ENCODE measurements at places on chromosomes 5 and 9. TPM values are rescaled to one million over a fixed set of nuclear protein-coding genes. Genes with fewer than 3 reads are reported as not detected.

GRCh38 chr9:120902569-120903535, 23.7 kb downstream of the TRAF1 start:
- no peaks in the 10 kb centered on the region for H3K27me3 ChIP-seq
- H3K27ac ChIP-seq, result no peak overlapping the region
- H3K36me3 ChIP-seq, result peaks cover 49% of the 10 kb centered on the region
- H3K4me3 ChIP-seq, result no peak overlapping the region

- H3K27me3 ChIP-seq, result no peaks in the 10 kb centered on the region
- H3K4me1 ChIP-seq, result no peaks in the 10 kb centered on the region
- H3K4me3 ChIP-seq, result no peak overlapping the region
These were observed 46.2 kb upstream of the FSD1L start for GRCh38 chr9:105401651-105402050.

- no peaks in the 10 kb centered on the region for H3K4me1 ChIP-seq
- no peaks in the 10 kb centered on the region for H3K27me3 ChIP-seq
- no peaks in the 10 kb centered on the region for H3K36me3 ChIP-seq
- H3K4me3 ChIP-seq, result no peak overlapping the region
- peak overlapping the region; percentile 5 for H3K27ac ChIP-seq
- DNase-seq, result no peak
These were observed 135.2 kb downstream of the MPDZ start for GRCh38 chr9:13144166-13144775.

GRCh38 chr9:121686930-121687541, 35.6 kb downstream of the DAB2IP start:
- no peak overlapping the region for H3K4me3 ChIP-seq
- H3K27me3 ChIP-seq, result no peaks in the 10 kb centered on the region
- DNase-seq, result peak; percentile 47
- no peaks in the 10 kb centered on the region for H3K36me3 ChIP-seq

- H3K4me1 ChIP-seq, result no peaks in the 10 kb centered on the region
- no peaks in the 10 kb centered on the region for H3K27me3 ChIP-seq
- no peak overlapping the region for H3K27ac ChIP-seq
- DNase-seq, result no peak
These were observed 192.4 kb upstream of the PUM3 start for GRCh38 chr9:3036333-3036700.

DNA sequence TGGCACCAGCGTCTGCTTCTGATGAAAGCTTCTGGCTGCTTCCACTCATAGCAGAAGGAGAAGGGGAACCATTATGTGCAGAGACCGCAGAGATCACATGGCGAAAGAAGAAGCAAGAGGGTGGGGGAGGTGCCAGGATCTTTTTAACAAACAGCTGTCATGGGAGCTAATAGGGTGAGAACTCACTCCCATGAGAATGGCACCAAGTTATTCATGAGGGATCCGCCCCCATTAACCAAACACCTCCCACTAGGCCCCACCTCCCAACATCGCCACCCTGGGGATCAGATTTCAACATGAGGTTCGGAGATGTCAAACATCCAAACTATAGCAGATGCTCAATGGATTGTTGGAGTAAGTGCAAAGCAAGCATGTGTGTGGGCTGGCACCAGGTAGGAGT, 125.8 kb upstream of the SLIT3 start:
- no peaks in the 10 kb centered on the region for H3K4me1 ChIP-seq
- no peaks in the 10 kb centered on the region for H3K36me3 ChIP-seq
- H3K4me3 ChIP-seq, result no peak overlapping the region
- DNase-seq, result no peak

GRCh38 chr5:76529464-76530344, 93.5 kb downstream of the F2RL2 start:
- DNase-seq, result no peak
- H3K27me3 ChIP-seq, result no peaks in the 10 kb centered on the region
- no peak overlapping the region for H3K27ac ChIP-seq
- H3K4me3 ChIP-seq, result no peak overlapping the region
- no peaks in the 10 kb centered on the region for H3K36me3 ChIP-seq
- H3K4me1 ChIP-seq, result no peaks in the 10 kb centered on the region

- H3K27me3 ChIP-seq, result no peaks in the 10 kb centered on the region
- no peak overlapping the region for H3K4me3 ChIP-seq
- H3K27ac ChIP-seq, result peak overlapping the region; percentile 26
These were observed 105.3 kb upstream of the FCN2 start for GRCh38 chr9:134775081-134775951.

DNA sequence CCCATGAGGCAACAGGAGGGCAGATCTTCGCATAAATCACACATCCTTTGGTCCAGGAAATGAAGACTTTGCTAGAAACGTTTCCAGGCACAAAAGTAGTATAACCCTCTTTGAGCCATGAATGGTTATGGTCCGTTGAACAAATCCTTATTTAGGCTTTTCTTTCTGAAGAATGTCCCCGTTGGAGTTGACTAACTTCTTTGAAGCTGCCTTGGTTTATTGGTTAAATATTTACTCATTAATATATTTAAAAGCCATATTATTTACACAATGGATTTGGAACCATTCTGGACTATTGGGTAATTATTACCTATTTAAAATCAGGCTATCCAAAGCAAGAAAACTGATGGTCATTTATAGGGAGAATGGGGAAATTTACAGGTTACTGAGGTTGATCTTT, 347.6 kb upstream of the SLC30A5 start:
- H3K36me3 ChIP-seq, result no peaks in the 10 kb centered on the region
- no peak overlapping the region for H3K27ac ChIP-seq
- H3K4me1 ChIP-seq, result no peaks in the 10 kb centered on the region
- H3K27me3 ChIP-seq, result no peaks in the 10 kb centered on the region
- DNase-seq, result no peak

DNA sequence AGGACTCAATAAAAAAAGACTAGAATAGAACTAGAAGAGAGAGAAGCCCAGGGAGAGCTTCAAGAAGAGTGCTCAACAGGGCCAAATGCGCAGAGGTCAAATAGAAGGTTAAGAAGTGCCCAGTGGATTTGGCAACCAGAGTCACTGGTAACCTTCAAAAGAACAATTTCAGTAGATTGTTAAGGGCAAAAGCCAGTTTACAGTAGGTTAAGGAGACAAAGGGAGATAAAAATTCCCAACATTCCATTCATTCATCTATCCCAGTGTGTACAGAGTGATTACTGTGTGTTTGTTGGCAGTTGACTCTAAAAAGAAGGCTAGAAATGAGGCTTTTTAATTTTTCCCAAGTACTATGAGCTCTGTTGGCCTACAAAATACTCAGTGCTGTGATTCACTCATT, 69.4 kb downstream of the RIGI start:
- no peak overlapping the region for H3K4me3 ChIP-seq
- no peak for DNase-seq
- no peaks in the 10 kb centered on the region for H3K27me3 ChIP-seq
- peaks cover 90% of the 10 kb centered on the region for H3K36me3 ChIP-seq

- H3K36me3 ChIP-seq, result no peaks in the 10 kb centered on the region
- DNase-seq, result no peak
- no peaks in the 10 kb centered on the region for H3K27me3 ChIP-seq
- no peak overlapping the region for H3K4me3 ChIP-seq
- H3K27ac ChIP-seq, result no peak overlapping the region
These were observed 260.4 kb upstream of the ATP10B start for GRCh38 chr5:161112371-161112770.

DNA sequence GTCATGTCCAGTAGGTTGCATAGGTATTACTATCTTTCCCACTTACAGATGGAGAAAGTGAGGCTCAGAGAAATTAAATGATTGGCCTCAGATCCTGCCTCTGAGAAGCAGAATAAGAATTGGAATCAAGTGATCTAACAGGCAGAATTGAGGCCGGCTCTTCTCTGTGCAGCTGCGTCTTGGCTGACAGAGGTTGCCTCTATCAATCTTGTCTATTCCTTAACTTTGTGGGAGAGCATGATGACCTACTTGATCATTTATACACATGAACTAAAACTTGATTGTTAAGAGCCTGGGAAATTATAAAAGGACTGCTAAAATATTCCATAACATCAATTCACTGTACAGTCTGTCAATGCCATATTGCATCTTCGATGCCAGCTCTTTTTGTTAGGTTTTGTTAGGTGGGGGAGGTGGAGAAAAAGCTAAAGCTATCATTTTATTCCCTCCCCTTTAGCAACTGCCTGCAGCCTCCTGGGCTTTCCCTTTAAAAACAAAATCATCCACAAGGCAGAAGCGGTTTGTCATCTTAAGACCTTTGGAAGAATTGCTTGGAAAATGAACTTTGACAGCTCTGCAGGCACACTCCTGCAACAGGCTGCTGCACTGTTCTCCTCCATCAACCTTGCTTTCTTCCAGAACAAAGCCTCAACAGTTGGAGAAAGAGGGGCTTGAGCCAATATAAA, 247.4 kb downstream of the SMARCA2 start:
- H3K4me1 ChIP-seq, result peaks cover 3% of the 10 kb centered on the region
- H3K27ac ChIP-seq, result no peak overlapping the region
- H3K27me3 ChIP-seq, result no peaks in the 10 kb centered on the region
- no peak for DNase-seq
- H3K36me3 ChIP-seq, result no peaks in the 10 kb centered on the region

- H3K36me3 ChIP-seq, result no peaks in the 10 kb centered on the region
- H3K27ac ChIP-seq, result peak overlapping the region; percentile 100
- peak; percentile 90 for DNase-seq
- no peaks in the 10 kb centered on the region for H3K27me3 ChIP-seq
- peak overlapping the region; percentile 8 for H3K4me3 ChIP-seq
These were observed 137.2 kb downstream of the C9orf50 start for GRCh38 chr9:129483415-129484351.

GRCh38 chr9:38309324-38310195, 82.9 kb upstream of the ALDH1B1 start:
- DNase-seq, result no peak
- peaks cover 21% of the 10 kb centered on the region for H3K27me3 ChIP-seq
- H3K4me1 ChIP-seq, result no peaks in the 10 kb centered on the region
- no peak overlapping the region for H3K27ac ChIP-seq
- H3K36me3 ChIP-seq, result no peaks in the 10 kb centered on the region

- H3K36me3 ChIP-seq, result no peaks in the 10 kb centered on the region
- H3K4me1 ChIP-seq, result no peaks in the 10 kb centered on the region
- no peak overlapping the region for H3K4me3 ChIP-seq
- no peak overlapping the region for H3K27ac ChIP-seq
These were observed 74.5 kb downstream of the HMCN2 start for GRCh38 chr9:130340011-130340410.

Gene TMEM174
- not detected for total RNA-seq

Gene PCA3
- total RNA-seq, result not detected

Gene PCDHB16
- 3.1 TPM for total RNA-seq

Gene TSLP
- 1.6 TPM for total RNA-seq

Gene DBH
- total RNA-seq, result 0.08 TPM

All from left lung (tissue), 14 donors.